ENCODE measurements at places on chromosomes 11 and 22. TPM values are rescaled to one million over a fixed set of nuclear protein-coding genes. Genes with fewer than 3 reads are reported as not detected.

IL18 gene
- 0.18 TPM for total RNA-seq

OR4C5 gene
- total RNA-seq: not detected

OVCH2 gene
- not detected for total RNA-seq

CHKB gene
- 27.7 TPM for total RNA-seq

CTTN gene
- total RNA-seq: 56.4 TPM

ARRB1 gene
- 112 TPM for total RNA-seq

KRTAP5-1 gene
- not detected for total RNA-seq

DNA sequence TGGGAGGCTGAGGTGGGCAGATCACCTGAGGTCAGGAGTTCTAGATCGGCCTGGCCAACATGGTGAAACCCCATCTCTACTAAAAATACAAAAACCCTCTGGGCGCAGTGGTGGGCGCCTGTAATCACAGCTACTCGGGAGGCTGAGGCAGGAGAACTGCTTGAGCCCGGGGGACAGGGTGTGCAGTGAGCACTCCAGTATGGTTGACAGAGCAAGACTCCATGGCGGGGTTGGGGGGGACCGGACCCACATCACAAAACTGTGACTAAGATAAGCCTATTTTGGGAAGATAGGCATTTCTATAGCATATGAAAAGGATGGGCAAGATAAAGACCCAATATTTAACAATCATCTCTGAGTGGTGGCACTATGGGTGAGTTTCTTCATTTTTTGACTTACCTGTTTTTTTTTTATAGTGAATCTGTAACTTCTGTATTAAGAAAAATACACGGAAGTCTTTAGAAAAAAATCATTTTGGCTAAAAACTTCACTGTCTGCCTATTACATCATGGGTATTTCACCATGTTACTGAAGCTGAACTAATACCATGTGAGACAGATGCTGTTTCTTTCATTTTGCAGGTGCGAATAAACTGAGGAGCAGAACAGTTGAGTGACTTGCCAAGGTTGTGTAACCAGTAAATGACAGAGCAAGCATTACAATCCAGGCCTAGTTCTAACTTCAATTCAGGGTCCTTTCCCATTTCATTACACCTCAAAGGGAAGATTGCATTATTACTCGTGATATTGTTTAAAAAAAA, 2.5 kb downstream of the CELF1 start:
- DNase-seq: no peak
- no peak overlapping the region for H3K4me3 ChIP-seq
- H3K4me1 ChIP-seq: peaks cover 13% of the 10 kb centered on the region
- H3K36me3 ChIP-seq: peaks cover 26% of the 10 kb centered on the region

DNA sequence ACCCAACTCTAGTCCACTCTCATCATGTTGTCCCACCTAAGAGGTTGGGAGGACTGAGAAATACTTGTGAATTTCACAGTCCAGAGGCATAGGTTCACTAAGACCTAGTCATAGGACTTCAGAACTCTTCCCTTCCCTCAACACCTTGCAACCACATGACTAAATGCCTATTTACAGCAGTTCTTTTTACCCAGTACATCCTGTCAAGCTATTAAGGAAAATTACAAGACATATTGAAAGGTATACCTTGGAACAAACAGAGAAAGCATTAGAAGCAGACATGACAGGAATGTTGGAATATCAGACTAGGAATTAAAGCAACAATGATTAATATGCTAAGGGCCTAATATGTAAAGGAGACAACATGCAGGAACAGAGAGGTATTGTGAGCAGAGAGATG, 563.8 kb upstream of the LRRC4C start:
- no peaks in the 10 kb centered on the region for H3K36me3 ChIP-seq
- DNase-seq: no peak
- no peaks in the 10 kb centered on the region for H3K4me1 ChIP-seq

DNA sequence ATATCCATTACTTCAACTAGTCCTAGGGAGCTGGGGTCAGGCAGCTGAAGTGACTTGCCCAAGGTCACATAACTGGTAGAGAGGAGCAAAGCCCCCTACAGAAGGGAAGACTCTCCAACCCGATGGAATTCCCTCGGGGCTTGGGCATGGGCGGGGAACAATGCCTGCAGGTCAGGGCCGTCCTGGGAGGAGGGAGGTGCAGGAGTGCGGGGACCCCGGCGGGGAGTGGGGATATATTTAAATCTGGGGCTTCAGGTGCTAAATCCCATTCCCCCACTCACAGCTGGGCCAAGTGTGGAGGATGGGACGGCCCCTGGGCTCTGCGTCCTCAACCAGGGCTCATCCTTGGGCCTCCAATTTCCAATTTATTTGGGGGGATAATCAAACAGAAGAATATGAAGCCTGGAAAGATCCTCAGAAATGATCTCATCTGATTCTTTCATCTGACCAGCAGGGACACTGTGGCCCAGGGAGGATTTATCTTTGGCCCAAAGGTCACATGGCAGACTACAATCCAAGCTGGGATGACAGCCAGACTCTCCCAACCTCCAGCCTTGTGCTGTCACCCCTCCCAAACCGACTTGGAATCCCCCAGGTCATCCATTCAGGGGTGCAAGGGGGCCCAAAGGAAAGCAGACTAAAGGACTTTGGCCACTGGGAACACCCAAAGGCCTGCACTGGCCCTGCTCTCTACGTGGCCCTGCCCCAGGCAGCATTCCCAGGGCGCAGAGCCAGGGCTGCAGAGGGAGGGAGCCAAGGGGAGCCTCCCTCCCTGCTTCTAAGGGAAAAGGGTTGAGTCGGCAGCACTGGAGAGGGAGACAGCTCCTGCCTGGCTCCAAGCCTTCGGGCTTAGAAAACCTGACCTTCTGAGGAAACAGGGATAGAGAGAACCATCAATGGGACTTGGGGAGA, 8.7 kb upstream of the C1QTNF6 start:
- no peaks in the 10 kb centered on the region for H3K36me3 ChIP-seq
- no peaks in the 10 kb centered on the region for H3K27me3 ChIP-seq
- no peak for DNase-seq
- H3K4me3 ChIP-seq: no peak overlapping the region

DNA sequence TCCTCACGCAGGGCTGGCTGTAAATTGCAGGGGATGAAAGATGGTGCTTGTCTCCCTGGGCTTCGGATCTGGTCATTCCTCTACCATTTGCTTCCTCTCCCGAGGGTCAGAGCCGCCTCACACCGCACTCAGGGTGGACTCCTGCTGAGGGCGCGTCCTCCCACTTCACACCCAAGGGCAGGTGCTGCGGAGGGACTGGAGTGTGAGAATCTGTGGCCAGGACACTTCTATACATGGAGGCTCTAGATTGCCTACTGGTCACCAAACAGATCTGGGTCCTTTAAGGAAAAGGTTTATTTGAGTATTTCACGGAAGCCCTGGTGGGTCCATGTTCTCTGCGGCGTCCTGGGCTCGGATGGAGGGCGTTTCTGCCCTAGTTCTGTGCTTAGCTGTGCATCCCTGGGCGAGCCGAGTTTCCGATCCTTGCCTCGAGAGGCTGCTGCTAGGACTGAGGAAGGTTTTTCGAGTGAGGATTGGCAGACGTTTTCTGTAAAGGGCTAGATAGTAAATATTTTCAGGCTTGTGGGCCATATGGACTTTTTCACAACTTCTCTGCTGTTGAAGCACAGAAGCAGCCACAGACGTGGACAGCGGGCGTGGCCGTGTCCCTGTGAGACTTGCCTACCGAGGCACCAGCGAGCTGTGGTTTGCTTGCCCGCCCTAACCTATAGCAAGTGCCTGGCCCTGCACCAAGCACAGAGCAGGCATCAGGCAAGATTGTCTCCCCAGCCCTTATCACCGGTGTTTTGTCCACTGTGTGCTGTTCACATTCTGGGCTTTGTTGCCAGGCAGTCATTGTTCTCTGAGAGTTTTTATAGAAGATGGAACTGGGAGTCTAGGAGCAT, 279.0 kb downstream of the TBC1D22A start:
- H3K27ac ChIP-seq: no peak overlapping the region
- H3K4me3 ChIP-seq: no peak overlapping the region
- DNase-seq: no peak
- no peaks in the 10 kb centered on the region for H3K4me1 ChIP-seq

GRCh38 chr22:26435327-26436093, 6.5 kb downstream of the ASPHD2 start:
- H3K27me3 ChIP-seq: no peaks in the 10 kb centered on the region
- 0 out of 2 replicates have a peak, but pooled peaks cover 2% of the 10 kb centered on the region for H3K36me3 ChIP-seq
- H3K4me3 ChIP-seq: no peak overlapping the region
- peaks cover 9% of the 10 kb centered on the region for H3K4me1 ChIP-seq
- H3K27ac ChIP-seq: no peak overlapping the region

DNA sequence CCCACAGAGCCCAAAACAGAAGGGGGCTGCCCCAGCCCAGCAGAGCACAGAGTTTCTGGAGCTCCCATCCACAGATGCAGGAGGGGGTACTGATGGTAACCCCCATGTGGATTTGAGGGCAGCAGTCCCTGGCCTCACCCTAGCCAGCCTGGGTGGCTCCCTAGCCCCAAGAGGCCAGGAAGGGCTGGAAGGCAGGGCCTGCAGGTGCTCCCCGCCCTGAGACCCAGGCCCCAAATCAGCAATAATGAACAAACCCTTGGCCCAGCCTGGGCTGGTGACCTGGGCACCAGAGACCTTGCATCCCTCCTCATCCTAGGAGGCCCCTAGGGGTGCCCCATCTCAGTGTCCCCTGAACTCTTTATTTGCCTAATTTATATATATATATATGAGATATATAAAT, 61.6 kb downstream of the MORC2 start:
- H3K4me1 ChIP-seq: no peaks in the 10 kb centered on the region
- no peak overlapping the region for H3K4me3 ChIP-seq
- no peaks in the 10 kb centered on the region for H3K27me3 ChIP-seq

- no peaks in the 10 kb centered on the region for H3K4me1 ChIP-seq
- no peaks in the 10 kb centered on the region for H3K36me3 ChIP-seq
- no peak overlapping the region for H3K27ac ChIP-seq
- H3K4me3 ChIP-seq: no peak overlapping the region
These were observed 1044.7 kb downstream of the BRD1 start for GRCh38 chr22:48782811-48783511.

GRCh38 chr11:19511413-19512183, 201.0 kb upstream of the NAV2 start:
- no peak overlapping the region for H3K4me3 ChIP-seq
- no peak overlapping the region for H3K27ac ChIP-seq
- peaks cover 48% of the 10 kb centered on the region for H3K4me1 ChIP-seq
- DNase-seq: peak; percentile 86
- H3K27me3 ChIP-seq: no peaks in the 10 kb centered on the region

DNA sequence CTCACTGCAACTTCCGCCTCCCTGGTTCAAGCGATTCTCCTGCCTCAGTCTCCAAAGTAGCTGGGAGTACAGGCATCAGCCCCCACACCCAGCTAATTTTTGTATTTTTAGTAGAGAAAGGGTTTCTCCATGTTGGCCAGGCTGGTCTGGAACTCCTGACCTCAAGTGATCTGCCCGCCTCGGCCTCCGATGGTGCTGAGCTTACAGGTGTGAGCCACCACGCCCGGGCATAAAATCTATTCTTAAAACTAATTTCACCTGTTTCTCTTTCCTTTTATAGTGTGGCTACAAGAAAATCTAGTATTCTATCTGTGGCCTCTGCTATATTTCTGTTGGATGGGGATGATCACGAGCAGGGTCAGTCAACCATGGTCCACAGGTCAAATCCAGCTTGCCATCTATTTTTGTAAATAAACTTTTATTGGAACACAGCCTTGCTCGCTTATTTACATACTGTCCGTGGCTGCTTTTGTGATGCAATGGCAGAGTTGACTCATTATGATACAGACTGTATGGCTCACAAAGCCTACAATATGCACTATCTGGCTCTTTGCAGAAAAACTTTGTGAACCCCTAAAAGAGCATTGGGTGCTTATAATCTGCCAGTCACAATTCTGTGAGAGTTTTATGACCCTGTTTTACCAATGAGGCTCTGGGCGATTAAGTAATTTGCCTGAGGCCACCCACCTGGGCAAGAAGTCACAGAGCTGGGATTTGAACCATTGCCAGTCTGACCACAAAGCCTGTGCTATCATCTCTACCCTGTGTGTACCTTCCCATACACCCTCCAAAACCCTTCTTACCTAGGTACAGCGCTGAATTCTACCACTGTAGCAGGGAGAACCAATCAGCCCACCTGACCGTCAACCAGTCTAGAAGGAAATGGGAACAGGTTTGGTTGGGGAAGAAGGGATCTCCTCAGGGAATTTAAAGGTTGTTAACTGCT, 28.3 kb downstream of the SLC1A2 start:
- no peak overlapping the region for H3K4me3 ChIP-seq
- H3K27me3 ChIP-seq: no peaks in the 10 kb centered on the region
- no peak overlapping the region for H3K27ac ChIP-seq
- no peaks in the 10 kb centered on the region for H3K4me1 ChIP-seq
- no peaks in the 10 kb centered on the region for H3K36me3 ChIP-seq
- DNase-seq: no peak

DNA sequence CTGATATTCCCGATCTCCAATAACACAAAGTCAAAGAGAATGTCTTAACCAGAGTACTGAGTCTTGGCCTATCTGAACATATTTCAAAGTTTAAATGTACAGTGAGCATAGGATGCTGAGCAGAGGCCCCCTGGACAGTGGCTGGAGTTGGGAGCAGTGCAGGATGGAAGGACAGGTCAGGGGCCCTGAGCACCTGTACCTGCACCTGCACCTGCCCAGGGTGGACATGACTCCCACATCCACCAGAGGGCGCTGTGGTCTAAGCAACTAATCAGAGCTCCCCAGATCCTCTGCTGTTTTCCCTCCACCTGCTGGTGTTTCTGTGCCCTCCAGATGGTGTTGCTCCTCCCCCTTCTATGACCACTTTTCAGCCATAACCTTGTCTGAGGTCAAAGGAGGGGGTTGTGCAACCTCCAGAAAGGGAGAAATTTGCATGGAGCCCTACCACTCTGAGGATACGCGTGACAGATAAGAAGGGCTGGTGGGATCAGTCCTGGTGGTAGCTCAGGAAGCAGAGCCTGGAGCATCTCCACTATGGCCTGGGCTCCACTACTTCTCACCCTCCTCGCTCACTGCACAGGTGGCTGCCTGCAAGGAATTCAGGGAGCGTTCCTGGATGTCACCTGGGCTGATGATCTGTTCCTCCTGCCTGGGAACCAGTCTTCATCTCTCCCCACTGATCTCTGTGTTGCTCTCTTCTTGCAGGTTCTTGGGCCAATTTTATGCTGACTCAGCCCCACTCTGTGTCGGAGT, 49.1 kb upstream of the VPREB1 start:
- H3K27ac ChIP-seq: no peak overlapping the region
- no peaks in the 10 kb centered on the region for H3K4me1 ChIP-seq
- no peaks in the 10 kb centered on the region for H3K27me3 ChIP-seq
- H3K36me3 ChIP-seq: no peaks in the 10 kb centered on the region
- peak; percentile 79 for DNase-seq
- H3K4me3 ChIP-seq: no peak overlapping the region

DNA sequence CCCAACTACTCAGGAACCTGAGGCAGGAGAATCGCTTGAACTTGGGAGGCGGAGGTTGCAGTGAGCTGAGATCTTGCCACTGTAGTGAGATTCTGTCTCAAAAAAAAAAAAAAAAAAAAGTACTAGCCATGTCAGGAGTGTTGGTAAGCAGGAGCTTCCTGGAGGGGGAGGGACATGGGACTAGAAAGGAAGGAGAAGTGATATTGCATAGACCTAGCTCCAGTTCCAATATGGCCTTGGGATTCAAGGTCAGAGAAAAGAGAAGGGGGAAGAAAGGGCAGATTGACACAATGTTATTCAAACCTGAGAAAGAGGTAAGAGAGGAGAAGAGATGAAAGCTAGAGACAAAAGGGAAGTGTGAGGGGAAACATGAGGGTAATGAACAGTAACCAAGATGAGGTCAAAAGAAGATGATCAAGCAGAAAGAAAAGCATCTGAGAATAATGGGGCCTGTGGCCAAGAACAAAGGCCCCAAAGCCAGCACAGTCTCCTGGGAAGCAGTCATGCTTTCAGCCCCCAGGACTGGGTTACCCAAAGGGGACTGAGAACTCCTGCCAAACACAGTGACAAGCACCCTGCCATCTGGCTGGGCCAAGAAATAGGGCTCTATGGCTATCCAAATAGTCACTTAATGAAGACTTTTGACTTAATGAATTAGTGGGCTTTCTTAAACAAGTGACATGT, 51.7 kb upstream of the FTH1 start:
- no peaks in the 10 kb centered on the region for H3K27me3 ChIP-seq
- no peak overlapping the region for H3K27ac ChIP-seq
- H3K4me1 ChIP-seq: no peaks in the 10 kb centered on the region
- H3K4me3 ChIP-seq: no peak overlapping the region
